Activated CD8-positive, alpha-beta T cell treated with anti-CD3 and anti-CD28 coated beads, Interleukin-2, amount 10 ng/mL, durations not matched to agents 7 days and 5 days (primary cell): ENCODE measurements at places on chromosomes 5 and 9. TPM values are rescaled to one million over a fixed set of nuclear protein-coding genes. Genes with fewer than 3 reads are reported as not detected.

DNA sequence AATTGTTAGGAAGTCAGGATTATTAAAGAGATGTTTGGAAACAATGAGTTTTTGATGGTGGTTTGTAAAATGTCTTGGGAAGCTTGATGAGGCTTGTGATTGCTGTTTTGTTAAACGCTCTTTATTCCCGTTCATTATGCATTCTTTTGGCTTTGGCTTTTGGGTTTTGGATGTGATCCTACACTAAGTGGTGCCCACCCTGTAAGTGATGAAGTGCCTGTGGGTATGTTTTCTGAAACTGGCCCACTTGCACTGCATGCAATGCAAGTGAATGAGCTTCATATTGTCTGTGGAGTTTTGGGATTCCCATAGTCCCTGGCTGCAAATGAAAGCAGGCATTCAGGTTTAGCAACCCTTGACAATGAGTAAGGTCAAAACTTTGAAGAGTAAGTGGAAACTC is 1035.5 kb upstream of the WWC1 start:
- no peak for DNase-seq

- DNase-seq, result no peak
These were observed at the start of the genes BHMT2 and DMGDH for GRCh38 chr5:79069488-79070349. Gene BHMT2, plus strand, starts transcription at chr5:79069767. Its CDS starts 16 bp downstream, at chr5:79069783. Gene DMGDH, minus strand, starts transcription at chr5:79069674. Its CDS starts 54 bp downstream, at chr5:79069620.

GRCh38 chr9:115884846-115885245 is 268.7 kb upstream of the PAPPA start:
- DNase-seq, result no peak

DNA sequence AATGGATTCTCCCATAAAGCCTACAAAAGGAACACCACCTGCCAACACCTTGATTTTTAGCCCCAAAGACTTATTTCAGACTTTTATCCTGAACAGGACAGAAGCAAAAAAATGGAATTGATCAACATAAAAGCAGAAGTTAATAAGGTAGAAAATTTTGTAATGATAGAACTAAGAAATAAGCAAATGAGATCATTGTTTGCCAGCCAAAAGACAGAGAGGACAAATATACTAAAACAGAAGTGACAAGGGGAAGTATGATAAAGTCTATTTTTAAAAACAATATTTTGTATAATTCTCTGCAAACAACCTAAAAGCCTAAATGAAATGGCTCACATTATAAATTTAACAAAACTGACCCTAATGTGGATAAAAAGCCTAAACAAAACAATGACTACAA is 110.5 kb upstream of the PRSS3 start:
- no peak for DNase-seq

DNA sequence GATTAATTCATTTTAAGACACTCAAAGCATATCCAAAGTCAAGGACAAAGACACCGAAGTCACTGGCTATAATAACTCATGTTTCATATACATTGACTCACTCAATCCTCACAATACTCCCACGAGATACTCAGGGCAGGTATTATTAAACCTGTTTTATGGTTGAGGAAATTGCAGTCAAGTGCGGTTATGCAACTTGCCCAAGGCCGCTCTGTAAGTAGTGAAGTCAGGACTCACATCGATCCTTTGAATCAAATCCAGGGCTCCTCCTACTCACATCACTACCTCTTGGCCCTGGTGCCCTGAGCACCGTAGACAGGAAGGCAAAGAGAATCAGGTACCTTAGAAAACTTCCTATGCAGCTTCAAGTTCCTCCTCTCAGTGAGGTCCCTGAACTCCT is 87.8 kb upstream of the APC start:
- no peak for DNase-seq

- DNase-seq, result no peak
These were observed 1.3 kb upstream of the EXOSC2 start for GRCh38 chr9:130692321-130692720.

- DNase-seq, result no peak
These were observed 1.3 kb downstream of the BRD3 start for GRCh38 chr9:134066526-134066912.

- DNase-seq, result peak; percentile 56
These were observed 1.5 kb upstream of the SHC3 start for GRCh38 chr9:89179895-89180734.

LCN9 gene
- not detected for total RNA-seq

TPRN gene
- total RNA-seq, result 12.0 TPM

F12 gene
- 3.2 TPM for total RNA-seq

P4HA2 gene
- 13.5 TPM for total RNA-seq
